ENCODE measurements at places on chromosomes 11 and 22.
A peak's percentile ranks its signal among the peaks of the same experiment; 100 is the strongest.

- DNase-seq: no peak
Observed at GRCh38 chr11:35040221-35040942, 98.6 kb upstream of the CD44 start.

- no peak for DNase-seq
Observed at GRCh38 chr11:46743693-46744339, 24.8 kb downstream of the F2 start.

- peak; percentile 67 for DNase-seq
Observed at GRCh38 chr11:5684646-5685362, at the start of gene TRIM5. Gene TRIM5, minus strand, starts transcription at chr11:5685074. Its CDS starts 4,897 bp downstream, at chr11:5680177.

DNA sequence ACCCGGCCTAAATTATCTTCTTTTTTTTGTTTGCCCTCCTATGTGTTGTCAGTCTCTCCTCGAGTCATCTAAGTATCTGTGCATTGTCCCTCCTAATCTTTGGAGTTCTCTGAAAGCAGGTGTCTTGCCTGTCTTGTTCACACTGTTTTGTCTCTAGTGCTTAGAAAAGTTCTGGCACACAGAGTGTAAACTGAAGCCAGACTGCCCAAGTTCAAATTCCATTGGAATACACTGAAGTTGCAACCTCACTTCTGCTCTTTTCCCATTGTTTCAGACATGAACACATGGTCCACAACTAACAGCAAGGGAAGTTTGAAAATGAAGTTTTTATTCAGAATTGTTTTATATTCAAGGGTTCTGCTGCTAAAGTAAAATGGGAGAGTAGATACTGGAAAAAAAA lies 38.7 kb downstream of the PAX6 start:
- DNase-seq: no peak

DNA sequence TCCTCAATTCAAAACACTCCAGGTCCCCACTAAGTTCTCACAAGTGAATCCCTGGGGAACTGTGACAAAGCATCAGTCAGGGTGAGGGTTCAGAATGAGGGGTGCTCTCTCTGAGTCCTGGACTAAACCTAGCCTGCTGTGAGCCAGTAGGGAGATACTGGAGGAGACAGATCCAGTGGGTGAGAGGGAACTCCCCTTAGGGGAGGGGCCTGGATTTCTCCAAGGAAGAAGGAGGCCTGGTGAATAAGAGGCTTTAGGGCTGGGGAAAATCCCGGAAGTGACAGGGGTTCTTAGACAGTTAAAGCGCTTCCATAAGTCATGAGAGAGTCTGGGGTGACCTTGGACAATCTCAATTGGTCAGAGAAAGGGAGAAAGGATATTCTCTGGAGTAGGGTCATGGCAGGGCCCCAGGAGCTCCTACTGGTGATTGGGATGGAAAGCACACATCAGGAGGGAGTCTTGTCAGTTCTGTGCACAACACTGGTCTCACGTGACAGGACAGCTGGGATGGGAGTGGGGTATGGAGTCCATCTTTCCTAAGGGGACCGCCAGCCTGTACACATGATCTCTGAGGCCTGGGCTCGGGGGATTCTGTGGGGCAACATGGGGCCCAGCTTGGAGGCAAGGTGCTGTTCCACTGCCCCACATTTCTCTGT lies 1.5 kb downstream of the TBC1D10A start:
- no peak for DNase-seq

GRCh38 chr11:15073361-15074205 lies at the start of gene CALCB:
Gene CALCB, plus strand, starts transcription at chr11:15073593. Its CDS starts 1,126 bp downstream, at chr11:15074719.
- DNase-seq: peak; percentile 18

- DNase-seq: no peak
Observed at GRCh38 chr11:92346220-92346619, 121.6 kb downstream of the FAT3 start.

DNA sequence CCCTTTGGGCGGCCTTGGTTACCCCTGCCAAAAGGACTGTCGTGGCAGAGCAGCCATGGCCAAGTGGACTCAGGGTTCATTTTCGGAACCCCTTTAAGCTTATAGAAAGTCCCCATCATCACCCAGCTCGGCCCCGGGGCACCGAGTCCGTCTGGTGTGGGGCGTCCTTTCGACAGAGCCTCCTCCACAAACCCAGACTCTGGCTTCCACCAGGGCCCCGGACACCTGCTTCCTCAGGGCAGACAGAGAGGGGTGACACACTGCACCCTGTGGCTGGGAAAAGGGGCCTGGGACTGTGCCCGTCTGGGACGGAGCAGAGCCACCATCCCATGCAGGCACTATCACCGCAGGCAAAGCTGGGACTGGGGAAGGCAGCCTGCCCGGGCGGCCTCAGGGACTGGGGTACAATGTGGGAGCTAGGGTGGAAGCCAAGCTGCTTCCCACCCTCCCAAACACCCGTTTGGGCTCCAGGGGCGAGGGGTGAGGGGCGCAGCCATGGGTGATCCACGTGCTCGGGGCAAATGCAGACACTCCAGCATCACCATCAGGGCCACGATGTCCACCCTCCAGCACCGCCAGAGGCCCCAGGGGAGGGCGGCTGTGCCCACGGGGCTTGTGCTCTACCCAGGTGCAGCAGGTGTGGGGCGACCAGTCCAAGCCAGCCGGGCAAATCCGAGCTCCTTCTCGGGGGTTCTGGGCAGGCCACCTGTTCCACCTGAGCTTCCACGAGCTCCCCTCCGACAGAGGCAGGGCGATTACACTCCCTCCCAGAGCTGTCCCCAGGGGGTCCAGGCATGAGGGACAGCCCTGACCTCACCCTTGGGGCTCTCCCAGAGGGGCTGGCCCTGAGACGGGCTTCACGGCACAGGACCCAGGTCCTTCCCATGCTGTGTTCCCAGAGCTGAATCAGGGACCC lies 11.7 kb upstream of the MRPL23 start:
- DNase-seq: no peak

GRCh38 chr11:45896422-45896984 lies 10.6 kb downstream of the FREY1 start:
- no peak for DNase-seq

DNA sequence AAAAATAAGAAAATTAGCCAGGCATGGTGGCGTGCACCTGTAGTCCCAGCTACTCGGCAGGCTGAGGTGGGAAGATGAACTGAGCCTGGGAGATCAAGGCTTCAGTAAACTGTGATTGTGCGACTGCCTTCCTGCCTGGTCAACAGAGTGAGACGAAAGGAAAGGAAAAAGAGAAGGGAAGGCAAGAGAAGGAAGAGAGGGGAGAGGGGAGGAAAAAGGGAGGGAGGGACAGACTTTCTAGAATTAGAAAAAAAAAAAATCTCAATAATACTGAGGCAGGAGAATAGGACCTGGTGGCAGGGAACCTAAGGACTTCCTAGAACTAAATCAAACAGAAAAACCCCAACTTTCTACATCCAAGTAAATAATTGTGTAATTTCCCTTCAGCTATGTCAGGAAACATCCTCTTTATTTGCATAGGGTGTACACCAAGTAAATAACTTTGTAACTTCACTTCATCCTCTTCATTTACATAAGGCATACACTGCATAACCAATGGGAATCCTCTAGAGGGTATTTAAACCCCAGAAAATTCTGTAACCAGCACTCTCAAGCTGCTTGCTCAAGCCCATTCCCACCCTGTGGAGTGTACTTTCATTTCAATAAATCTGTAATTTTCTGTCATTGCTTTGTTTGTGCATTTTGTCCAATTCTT lies 8.7 kb downstream of the SBF2 start:
- no peak for DNase-seq

DNA sequence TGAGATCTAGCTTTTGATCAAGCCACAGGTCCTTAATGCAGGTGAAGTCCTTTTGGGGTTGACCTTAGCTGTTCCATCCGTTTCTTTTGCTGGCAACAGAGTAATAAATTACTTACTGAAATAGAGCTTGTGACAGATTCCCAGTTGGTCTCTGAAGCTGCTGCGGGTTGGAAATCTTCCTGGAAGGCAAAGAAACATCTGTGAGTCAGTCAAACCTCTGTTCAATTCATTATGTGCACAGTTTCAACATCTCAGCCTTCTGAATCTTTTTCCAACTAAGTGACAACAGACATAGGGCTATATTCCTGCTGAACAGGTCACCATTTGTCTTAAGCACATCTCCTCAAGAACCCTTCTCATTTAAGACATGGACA lies 88.9 kb upstream of the DDI1 start:
- DNase-seq: no peak

GRCh38 chr11:62120001-62120400 lies 3.8 kb upstream of the INCENP start:
- DNase-seq: no peak

DNA sequence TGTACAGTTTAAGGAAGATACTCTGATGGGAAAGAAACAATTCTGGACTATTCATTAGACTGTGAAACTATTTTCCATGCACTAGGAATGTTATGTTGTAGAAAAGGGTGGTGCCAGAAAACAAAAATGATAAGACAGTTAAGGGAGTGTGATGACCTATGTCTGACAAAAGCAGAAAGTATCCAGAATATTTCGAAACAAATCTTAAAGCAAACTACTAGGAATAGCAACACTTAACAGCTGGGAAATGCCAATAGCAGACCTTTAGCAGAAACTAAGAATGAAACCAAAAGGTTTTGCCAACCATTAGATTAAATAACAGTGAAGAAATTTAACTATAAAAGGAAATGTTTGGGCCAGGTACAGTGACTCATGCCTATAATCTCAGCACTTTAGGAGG lies 3.3 kb upstream of the ARHGAP20 start:
- DNase-seq: no peak

DNA sequence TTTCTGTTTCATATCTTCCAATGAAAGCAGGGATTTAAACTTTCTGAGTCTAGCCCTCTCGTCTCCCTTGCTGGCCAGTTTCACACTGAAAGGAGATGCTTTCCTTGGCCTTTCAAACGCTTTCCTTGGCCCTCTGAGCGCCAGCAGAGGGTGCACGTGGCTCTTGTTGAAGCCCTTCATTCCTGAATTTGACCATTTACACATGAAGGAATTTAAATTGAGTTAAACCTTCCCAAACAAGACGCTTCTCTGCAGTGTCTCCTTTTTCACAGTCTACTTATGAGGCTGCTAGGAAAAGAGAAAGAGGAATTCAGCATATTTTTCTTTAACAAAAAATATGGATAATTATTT lies 21.6 kb downstream of the NNMT start:
- DNase-seq: peak; percentile 22

DNA sequence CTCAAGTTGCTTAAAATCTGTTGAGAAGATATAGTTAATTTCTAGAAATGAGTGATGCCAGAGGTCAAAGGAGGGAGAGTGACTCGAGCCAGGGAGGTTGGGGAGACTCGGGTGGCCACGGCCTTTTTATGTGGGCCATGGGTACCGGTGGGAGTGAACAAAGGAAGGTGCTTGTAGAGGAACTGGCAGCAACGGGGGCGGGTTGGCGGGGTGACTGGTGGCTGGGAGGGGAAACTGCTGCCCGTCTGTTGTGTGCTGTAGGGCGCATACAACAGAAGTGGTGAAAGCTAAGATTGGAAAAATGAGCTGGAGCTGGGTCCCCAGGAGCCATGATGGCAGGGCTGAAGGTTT lies 5.4 kb downstream of the DAGLA start:
- no peak for DNase-seq

- DNase-seq: no peak
Observed at GRCh38 chr11:56659755-56660154, 3.7 kb upstream of the OR5AR1 start.

DNA sequence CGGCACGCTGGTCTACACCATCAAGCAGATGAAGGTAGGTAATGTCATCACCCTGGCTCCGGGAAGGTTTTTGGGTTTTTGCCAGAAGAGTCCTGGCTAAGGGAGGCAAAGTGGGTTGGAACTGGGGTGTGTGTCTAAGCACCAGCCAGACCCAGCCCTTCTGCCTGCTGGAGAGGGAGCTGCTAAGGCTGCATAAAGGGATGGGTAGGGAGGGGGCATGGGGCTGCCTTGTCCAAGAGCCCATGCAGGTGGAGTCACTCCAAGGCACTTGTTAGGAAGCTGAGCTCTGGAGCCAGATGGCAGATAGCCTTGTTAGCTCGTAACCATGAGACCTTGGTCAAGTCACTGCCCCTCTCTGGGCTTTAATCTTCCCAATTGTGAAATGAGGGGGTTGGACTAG lies 48.0 kb downstream of the TIMP3 start:
- DNase-seq: no peak

DNA sequence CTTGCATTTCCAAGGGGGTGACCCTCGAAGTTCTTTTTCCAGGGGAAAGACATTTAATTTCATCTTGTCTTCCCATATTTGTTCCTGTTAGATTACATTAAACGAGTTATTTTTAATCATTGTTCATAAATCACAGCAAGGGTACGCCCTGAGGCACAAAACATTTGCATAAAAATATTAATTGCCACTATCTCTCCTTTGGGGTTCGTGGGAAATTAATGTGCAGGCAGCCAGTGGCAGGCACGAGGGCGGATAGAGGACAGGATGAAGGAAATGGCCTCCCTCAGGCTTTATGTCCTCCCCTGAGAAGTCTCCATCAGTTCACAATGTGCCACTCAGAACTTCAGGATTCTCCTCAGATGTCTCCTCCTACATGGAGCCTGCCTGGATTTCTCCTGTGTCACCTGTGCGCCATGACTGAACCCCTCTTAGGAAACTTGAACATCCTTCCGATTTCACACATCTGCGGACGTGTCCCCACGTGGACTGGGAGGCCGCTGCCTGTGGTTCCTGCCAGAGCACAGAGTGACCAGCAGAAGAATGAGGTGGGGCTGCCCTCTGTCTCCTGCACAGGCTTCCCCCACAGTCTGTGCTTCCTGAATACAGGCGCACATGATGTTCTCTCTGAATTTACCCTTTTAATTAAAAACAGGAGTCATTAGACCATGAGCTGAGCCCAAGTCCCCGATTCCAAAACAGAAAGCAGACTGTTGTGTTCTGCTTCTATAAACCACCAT lies 1085.9 kb downstream of the TBC1D22A start:
- no peak for DNase-seq

- DNase-seq: peak; percentile 56
Observed at GRCh38 chr11:61776561-61777075, 15.8 kb downstream of the TMEM258 start.

GRCh38 chr11:17410606-17411379 lies 22.3 kb upstream of the KCNJ11 start:
- no peak for DNase-seq

- no peak for DNase-seq
Observed at GRCh38 chr22:34429314-34429713, 509.0 kb upstream of the LARGE1 start.

DNA sequence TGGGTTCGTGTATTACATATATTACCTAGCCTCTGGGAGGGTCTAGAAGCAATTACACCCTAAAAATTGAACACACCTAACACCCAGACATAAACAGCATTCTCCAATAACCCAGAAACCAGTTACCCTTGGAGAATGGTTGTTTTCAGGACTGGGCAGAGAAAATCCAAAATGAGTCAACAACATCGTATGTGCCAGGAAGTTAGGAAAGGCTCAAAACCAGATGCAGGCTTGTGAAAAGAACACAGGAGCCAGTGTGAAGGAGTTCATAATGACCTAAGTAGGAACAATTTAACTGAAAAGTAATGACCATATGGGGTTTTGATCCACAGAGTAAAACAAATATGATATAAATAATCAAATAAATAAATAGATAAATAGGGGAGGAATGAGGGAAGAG lies 5.1 kb upstream of the CLPB start:
- no peak for DNase-seq

GRCh38 chr11:45454917-45455401 lies 168.8 kb upstream of the SYT13 start:
- DNase-seq: no peak

GRCh38 chr11:6356503-6357055 lies 33.7 kb upstream of the SMPD1 start:
- DNase-seq: no peak

GRCh38 chr11:120186774-120187591 lies 23.8 kb upstream of the OAF start:
- no peak for DNase-seq

GRCh38 chr11:2146051-2146450 lies 6.9 kb upstream of the IGF2 start:
- DNase-seq: no peak
